Large intestine (tissue), 12 donors: ENCODE measurements at places on chromosomes 5 and 9.

- DNase-seq = no peak
These were observed 189.0 kb upstream of the PUM3 start for GRCh38 chr9:3032898-3033297.

DNA sequence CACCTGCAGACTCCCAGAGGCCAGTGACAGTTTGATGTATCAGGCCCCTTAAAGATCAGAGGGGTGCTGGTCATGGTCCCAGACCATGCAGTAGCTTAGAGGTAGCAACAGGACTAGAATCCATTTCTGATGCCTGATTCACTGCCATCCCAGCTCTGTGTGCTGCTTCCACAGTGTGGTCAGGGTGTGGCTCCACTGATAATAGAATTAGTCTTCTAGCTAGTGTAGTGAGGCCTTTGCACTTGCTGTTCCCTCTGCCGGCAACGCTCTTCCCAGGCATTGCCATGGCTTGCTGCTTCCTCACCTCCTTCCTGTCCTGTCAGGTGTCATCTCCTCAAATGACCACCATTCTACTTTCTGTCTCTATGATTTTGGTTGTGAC is 15.8 kb downstream of the PPARGC1B start:
- no peak for DNase-seq

DNA sequence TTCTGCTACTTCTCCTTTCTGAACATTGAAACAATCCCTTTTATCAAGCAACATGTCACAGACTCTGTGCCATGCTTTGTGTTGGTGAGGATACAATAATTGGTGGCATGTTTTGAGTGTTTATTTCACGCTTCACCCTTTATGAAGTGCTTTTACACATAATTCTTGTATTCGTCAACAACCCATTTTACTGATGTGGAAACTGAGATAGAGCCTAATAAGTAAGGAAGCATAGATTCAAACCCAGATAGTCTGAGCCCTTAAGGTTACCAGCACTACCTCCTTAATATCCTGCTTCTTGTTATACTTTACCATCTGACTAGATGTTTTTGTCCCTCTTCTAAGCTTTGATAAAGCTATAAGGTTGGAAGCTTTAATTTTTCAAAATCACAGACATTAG is 49.3 kb upstream of the TTC23L start:
- no peak for DNase-seq

GRCh38 chr9:104808035-104808614 is 44.2 kb downstream of the NIPSNAP3B start:
- DNase-seq = no peak

DNA sequence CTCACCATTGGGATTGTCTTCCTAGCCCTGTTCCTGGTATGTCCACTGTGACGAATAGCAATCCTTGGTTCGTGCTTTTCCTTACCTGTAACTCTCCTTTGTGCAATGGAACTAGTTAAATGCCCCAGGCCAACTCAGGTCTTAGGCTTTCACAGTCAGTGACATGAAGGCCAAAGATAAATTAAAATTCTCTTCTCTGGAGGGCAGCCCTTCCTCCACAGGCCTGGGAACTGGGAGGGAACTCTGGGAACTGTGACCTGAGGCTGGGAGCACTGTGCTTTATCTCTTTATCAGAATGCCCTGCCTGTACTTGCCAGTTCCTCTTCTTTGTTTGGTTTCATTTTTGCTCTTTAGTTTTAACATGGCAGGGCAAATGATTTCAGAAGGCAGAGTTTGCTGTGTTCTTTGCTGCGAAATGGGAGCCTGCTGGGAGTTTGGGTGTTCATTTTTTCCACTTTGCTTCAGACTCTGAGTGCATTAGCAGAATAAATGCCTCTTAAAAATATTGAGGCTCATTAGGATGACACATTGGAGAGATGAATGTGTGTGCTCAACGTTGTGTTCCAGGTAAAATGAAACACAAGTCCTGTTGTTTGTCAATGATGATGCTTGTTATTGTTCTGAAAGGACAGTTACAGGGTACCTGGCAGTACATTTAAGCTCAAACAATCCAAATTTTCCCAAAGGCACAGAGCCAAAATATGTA is 118.1 kb downstream of the NUDT12 start:
- DNase-seq = peak; percentile 34

DNA sequence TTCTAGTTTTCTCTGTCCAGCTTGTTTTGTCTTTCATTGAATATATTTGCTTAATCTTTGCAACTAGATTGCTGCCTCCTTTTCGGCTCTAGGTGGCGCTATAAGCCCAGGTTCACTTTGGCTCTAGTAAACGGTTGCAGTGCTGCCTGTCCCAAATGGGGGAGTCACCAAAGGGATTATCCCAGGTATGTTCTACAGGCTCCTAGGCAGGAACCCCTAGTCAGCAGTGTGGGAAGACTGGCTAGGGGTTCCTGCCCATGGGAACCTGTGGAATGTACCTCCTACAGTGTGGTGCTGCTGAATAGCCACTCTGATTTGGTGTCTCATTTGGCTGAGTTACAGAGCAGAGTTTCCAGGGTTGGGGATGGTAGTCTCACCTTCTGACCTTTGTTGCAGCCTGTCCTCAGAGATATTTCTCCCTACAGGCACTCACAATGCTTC is 85.2 kb downstream of the ARSB start:
- no peak for DNase-seq

- peak; percentile 80 for DNase-seq
These were observed 363.3 kb upstream of the RPS23 start for GRCh38 chr5:82641331-82642003.

- DNase-seq = no peak
These were observed 76.2 kb upstream of the STXBP1 start for GRCh38 chr9:127535834-127536233.

GRCh38 chr5:95884017-95884325 is 61.4 kb upstream of the GLRX start:
- DNase-seq = no peak

- no peak for DNase-seq
These were observed 168.3 kb upstream of the RASA1 start for GRCh38 chr5:87099291-87099839.

- DNase-seq = no peak
These were observed 2.7 kb upstream of the HSPA5 start for GRCh38 chr9:125243792-125244260.

- no peak for DNase-seq
These were observed 220.3 kb downstream of the COX7C start for GRCh38 chr5:86838083-86838482.
